ENCODE measurements at places on chromosomes 6 and 20.

DNA sequence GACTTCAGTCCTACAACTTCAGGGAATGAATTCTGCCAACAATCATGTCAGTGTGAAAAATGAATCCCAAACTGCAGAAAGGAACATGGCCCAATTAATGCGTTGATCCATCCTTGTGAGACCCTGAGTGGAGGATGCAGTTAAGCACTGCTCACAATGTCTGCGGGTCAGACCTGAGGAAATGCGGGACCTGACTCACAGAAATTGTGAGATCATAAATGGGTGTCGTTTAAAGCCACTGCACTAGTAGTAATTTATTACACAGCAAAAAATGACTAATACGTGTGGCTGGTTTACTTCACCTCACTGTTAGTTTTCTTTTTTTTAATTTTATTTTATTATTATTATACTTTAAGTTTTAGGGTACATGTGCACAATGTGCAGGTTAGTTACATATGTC, 505.0 kb downstream of the PRKN start:
- no peak for DNase-seq

DNA sequence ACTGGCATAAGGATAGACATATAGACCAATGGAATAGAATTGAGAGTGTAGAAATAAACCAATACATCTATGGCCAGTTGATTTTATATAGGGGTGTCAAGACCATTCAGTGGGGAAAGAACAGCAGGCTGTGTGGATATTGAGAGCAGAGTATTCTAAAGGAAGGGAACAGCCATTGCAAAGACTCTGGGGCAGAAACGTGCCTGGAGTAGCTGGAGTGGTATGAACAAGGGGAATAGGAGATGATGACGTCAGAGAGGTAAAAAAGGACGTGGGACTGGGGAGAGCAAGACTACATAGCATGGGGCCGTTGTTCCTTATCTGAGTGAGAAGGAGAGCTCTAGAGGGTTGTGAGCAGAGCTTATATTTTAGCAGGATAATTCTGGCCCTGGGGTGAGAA, 85.2 kb downstream of the TOX2 start:
- no peak for DNase-seq

GRCh38 chr6:40011844-40012243, 77.6 kb upstream of the MOCS1 start:
- no peak for DNase-seq

DNA sequence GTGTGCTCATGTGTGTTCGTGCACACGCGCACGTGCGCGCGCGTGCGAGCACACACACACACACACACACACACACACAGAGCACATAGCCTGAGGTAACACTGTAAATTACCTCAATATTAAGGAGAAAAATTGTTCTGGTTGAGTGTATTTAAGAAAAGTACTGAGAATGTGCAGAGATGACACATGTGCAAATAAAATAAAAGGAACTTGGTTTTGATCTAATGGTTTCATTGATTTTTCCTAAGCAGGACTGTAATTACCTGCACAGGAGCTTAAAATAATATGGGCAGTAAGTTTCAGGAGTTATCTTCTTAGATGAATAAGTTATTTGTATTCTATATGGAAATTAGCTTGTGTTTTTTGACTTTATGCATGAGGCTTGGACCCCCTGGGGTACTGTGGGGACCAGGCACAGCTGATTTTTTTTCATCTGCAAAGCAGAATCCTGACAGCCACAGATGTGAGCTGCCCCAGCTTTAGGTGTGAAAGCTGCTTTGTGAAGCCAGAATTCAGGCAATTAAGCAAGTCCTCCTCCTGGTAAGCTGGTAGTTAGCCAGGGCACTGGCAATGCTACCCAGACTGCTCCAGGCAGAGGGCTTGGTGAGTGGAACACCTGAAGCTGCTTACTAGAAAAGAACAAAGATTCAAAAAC, 1040.6 kb upstream of the CITED2 start:
- DNase-seq, result no peak

DNA sequence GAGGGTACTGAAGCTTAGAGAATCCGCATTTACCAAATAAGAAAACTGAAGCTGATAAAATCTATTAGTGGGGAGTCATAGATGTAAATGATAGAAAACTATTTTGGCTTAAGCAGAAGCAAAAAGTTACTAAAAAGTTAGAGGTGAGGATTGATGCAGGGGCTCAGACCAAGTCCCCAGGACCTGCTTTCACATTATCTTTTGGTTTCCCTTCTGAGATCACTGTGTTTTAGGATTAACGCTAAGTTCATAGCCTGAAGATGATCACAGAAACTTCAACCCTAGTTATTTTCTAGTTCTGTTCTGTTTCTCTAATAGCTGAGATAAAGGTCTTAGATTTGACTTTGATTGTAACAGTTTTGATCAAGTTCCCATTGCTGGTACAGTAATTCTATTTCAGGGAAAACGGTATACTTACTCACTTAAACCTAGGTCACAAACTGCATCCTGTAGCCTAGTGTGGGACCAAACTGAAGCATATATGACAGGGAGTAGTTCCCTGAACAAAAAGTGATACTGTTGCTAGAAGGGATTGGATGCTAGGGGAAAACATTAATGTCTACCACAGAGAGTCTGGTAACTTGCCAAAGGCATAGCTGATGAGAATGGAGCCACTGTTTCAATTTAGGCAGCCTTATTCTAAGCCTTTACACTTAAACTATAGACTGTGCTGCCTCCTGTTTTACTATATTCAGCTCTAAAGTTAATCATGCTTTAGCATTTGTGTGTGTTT, 13.1 kb downstream of the CYB5R4 start:
- DNase-seq, result no peak

GRCh38 chr6:147467886-147468285, 40.6 kb upstream of the SAMD5 start:
- no peak for DNase-seq

All from Right ventricle myocardium superior (tissue), 1 donor.